Caki2 (cell line): ENCODE measurements at places on chromosomes 2 and 18. TPM values are rescaled to one million over a fixed set of nuclear protein-coding genes. Genes with fewer than 3 reads are reported as not detected.

DNA sequence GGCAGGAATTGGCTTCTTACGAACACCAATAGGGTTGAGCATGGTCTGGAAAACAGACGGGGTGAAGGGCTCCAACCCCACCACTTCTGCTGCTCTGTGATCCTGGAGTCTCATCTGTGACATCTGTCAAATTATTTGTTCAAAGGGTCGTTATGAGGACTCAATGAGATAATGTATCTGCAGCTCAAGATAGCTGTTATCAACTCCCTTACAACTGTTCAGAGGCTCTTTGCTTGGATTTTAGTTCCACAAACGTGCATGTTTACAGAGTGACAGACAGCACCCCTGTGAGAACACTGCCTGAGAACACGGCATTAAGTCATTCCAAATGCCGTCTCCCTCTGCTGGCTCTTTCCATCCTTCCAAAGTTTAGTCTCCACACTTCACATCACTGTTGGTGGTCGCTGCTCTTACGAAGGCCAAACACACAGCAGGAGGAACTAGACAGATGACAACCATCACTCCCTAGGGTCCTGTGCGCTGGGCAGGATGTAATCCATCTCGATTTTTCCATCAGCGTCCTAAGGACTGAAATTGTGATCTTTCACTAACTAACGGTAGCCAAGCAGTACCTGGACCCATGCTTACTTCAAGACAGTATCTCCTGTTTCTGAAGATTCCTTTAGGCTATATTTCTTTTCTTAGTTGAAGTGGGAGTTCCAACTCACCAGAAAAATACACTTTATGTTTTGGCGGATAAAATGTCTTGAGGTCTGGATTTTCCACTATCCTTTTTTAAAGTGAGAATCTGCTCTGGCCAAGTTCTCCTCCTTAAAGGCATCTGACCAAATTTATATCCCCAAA, 220.3 kb downstream of the ANAPC1 start:
- no peak for DNase-seq

DNA sequence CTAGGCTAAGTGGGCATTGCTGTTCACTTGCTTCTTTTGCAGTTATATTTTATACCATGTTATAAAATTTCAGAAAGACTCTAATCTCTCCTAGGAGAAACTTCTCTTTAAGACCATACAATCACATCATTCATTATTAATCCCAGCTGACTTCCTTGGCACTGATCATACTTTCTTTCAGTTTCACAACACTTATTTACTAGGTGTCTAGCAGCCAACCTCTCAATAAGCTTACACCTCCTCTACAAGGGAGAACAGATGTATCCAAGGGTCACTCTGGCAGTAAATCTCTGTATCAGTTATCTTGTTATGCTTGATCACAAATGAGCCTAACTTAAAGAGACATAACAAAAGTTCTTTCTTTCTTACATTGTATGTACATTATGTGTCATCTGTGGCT, 69.8 kb upstream of the EPB41L5 start:
- DNase-seq = no peak

POTEJ gene
- not detected in 2 replicates for total RNA-seq

KCNS3 gene
- total RNA-seq = 42.2 and 75.3 TPM in 2 replicates

DNA sequence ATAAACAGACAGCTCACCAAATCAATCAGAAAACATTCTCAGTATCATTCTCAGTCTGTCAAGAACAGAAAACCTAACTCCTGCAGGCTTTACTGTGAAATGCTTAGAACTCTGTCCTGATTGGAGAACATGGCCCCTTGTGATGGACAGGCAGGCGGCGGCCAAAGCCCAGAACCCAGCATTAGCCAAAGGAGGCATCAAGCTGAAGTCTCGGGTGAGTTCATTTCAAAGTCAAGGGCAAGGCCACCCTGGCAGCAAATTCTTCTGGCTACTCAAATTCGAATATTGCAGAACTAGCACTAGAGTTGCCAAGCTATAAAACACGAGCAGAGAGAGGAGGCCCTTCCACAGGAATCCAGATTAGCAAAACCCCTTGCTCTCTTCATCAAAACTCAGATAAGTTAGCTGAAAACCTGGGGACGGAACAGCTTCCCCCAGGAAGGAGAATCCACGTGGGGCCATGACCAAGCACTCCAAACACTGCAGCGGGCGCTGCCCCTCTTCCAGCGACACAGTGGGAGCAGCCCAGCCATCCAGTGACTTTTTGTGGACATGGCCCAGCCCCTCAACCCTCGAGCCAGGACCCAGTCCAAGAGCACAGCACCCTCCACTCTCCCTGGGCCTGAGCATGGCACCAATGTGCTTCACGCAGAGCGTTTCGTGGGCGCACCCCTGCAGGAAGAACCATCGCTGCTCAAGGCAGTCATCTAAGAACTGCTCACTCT, 98.6 kb downstream of the HDAC4 start:
- no peak for DNase-seq

BOD1L2 gene
- total RNA-seq = not detected in 2 replicates

- DNase-seq = no peak
These were observed 70.3 kb downstream of the HAUS1 start for GRCh38 chr18:46174342-46175041.

DNA sequence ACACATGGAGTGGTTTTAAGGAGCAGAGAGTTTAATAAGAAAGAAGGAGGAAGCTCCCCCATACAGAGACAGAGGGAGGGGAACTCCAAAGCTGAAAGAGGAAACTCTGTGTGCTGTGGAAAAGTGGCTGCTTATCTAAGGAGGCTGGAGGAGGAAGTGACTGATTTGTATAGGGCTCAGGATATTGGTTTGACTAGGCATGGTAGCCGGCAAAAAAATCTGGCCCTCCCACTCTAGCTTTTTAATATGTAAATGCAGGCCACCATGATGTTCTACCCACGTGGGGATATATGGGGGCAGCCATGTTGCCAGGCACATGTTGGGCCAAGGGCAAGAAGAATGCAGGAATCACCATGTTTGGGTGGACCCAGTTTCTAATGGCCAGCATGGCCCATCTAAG, 64.3 kb downstream of the HNMT start:
- no peak for DNase-seq

MOGAT1 gene
- not detected in 2 replicates for total RNA-seq

GRCh38 chr2:82852787-82853186, 1606.3 kb downstream of the SUCLG1 start:
- DNase-seq = no peak

DNA sequence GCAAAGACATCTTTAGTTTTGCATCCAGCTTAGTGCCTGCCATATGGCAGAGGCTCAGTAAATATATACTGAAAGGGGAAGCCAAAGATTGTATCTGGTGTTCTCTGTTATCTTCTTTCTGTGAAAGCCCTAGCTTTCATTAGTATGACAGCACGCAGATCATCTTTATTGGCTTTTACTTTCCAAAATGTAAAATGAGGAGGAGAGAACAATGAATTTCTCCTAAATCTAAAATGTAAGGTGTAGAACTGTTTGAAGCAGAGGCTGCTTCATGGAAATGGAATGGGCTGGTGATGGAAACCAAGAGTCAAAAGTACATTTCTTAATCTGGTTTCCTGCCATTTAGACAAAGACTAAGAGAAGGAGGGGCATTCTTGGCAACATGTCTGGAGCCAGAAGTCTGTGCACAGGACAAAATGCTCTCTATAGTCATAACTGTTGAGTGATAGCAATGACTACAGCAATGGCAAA, 1029.9 kb upstream of the PIK3C3 start:
- no peak for DNase-seq

DNA sequence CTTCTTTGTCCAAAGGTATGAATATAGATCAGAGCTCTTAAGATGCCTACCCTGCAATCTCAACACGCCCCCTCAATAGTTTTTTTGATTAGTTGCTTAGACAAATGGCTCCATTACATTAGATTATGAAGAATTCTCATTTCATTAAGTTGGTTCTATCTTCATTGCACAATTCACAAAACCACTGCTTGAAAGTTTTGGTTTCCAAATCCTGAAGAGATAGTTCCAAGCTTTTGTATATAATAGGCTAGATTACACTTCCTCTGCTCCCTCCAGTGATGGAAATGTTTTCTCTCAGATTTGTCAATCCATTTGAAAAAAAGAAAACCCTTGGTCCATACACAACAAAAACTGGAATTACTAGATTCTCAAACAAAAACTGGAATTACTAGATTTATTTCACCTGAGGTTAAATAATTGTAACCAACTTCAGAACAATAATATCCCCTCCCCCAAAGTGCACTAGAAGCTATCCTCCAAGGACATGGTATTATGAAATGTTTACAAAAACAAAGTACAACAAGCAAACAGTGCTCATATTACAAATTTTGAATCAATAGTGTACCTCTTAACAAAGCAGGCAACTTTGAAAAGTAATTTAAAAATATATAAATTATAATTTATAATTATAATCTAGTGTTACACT, 6.8 kb upstream of the TLK1 start:
- DNase-seq = no peak

GRCh38 chr2:11406267-11406957, 59.5 kb downstream of the E2F6 start:
- DNase-seq = no peak

DNA sequence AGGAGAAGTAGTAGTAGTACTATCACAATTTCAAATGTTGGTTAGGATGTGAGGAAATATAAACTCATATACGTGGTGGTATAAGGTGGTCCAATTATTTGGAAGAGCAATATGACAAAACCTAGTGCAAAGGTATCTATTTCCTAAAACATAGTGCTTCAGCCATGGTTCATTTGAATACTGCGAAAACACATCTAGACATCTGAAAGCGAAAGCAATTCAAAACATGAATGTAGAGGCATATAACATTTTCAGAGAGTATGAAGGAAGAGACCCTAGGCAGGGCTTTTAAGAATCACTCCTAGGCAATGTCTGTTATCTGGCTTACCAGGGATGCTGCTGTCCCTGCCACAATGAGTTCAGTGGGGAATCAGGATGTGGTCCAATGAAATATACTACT, 1085.8 kb downstream of the TDRD15 start:
- no peak for DNase-seq

DNA sequence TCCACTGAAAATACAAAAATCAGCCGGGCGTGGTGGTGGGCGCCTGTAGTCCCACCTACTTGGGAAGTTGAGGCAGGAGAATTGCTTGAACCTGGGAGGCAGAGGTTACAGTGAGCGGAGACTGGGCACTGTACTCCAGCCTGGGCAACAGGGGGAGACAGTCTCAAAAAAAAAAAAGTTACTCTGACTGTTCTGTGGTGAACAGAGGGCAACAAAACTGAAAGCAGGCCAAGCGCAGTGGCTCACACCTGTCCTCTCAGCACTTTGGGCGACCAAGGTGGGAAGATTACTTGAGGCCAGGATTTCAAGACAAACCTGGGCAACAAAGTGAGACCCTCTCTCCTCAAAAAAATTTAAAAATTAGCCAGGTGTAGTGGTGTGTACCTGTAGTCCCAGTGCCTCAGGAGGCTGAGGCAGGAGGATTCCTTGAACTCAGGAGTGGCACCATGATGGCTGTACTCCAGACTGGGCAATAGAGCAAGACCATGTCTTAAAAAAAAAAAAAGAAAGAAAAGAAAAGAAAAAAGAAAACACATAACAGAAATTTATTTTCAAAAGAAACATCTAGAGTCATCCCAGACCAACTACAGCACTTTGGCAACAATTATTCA, 13.6 kb upstream of the RTN4 start:
- no peak for DNase-seq
